ENCODE measurements at places on chromosomes 16 and 17.
A peak's percentile ranks its signal among the peaks of the same experiment; 100 is the strongest.

DNA sequence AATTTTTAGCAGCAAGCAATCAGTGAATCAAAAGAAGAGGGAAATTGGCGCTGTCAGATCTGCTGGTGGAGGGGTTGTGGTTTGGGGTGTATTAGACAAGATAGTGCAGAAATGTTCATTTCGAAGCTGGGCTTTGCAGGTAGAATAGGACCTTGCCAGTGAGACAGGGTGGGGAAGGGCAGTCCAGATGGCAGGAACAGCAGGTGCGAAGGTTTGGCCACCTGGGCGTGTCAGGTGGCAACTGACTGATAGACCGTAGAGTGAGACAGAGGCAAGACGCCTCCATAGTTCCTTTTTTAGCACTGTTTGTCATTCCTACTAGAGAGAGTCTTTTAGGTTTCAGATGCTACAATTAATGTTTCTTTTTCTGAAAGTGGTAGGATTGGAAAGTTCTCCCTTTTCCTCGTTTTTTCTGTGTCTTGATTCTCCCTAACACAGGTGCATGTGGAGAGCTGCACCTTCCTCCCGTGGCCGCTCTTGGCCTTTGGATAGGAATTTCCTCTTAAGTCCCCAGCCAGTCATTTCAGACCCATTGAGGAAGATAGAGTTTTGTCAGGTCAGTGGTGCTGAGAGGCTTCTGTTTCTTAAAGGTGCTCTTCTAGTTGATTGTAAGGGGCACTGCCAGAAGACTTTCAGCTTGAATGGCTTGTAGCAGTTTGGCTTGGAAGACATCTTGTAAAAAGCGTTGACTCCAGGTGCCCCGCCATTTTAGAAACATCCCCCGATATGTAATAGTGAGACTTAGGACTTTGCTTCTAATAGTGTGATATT is 315.6 kb downstream of the SNX29 start:
- DNase-seq = no peak

GRCh38 chr16:81946206-81946605 is 65.1 kb downstream of the SDR42E1 start:
- no peak for DNase-seq

GRCh38 chr17:75640556-75641119 is 7.4 kb downstream of the SMIM5 start:
- DNase-seq = no peak

GRCh38 chr17:33121756-33122155 is 130.1 kb downstream of the SPACA3 start:
- no peak for DNase-seq

DNA sequence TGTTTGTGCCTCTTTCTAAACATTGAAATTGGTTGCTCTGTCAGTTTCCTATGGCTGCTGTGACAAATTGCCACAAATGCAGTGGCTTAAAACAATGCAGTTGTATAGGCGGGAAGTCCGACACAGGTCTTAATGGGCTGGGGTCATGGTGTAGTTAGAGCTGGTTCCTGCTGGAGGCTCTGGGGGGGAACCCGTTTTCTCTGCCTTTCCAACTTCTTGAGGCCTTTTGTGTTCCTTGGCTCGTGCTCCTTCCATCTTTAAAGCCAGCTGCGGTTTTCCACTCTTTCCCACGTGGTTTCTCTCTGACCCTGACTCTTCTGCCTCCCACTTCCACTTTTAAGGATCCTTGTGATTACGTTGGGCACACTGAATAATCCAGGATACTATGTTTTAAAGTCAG is 12.5 kb downstream of the EPN2 start:
- DNase-seq = no peak

DNA sequence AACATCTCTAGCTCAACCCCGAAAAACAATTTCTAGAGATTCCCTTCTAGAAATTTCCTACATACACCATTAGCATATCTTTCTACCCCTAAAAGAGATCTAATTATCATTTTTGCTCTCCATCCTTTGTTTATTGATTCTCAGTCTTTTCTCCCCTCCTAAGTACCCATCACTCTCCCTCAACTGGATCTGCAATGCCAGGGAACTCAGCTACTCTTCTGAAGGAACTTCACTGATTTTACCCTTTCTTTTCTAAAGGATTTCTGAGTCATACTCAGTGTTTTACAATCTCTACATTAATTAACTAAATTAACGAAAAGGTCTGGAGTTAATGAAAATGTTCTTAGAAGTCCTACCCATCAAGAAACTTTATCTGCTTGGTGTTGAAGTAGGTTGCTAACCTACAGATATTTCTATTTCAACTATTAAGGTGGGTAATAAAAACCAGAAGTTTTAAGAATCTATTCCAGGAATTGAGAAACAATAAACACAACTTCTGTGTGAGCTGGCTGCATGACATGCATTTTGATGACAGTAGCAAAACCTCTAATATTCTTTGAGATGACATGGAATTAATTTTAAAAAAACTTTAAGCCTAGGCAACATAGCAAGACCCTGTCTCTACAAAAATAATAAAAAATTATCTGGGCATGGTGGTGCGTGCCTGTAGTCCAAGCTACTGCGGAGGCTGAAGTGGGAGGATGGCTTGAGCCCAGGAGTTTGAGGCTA is 13.6 kb downstream of the CREBBP start:
- DNase-seq = no peak

DNA sequence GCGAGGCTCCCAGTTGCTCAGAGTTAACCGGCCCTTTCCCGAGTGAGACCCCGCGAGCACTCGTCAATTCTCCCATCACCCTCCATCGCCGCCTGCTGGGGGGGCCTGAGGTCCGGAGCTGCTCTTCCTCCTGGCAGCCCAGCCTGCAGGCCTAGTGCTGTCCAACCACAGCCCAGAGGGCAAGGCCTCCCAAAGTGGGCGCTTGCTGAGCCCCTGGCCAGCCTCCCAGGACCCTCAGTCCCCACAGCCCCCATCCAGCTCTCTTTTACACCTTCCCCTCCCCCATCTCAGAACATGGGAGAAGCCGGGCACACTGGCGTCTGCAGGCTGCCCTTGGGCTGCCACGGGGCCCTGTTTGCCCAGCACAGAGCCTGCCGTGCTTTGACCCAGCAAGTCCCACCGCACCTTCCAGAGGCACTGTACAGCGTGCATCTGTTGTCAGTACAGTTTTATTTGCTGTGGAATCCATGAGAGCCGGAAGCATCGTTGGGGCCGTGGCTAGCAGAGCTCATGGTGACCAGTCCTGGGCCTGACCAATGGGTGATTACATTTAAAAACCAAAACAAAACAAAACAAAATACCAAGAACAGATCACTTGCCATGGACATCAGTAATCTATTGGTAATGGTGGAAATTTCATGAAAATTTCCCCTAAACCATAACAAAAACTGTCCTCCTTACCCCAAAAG is 96.1 kb upstream of the CBX4 start:
- no peak for DNase-seq

DNA sequence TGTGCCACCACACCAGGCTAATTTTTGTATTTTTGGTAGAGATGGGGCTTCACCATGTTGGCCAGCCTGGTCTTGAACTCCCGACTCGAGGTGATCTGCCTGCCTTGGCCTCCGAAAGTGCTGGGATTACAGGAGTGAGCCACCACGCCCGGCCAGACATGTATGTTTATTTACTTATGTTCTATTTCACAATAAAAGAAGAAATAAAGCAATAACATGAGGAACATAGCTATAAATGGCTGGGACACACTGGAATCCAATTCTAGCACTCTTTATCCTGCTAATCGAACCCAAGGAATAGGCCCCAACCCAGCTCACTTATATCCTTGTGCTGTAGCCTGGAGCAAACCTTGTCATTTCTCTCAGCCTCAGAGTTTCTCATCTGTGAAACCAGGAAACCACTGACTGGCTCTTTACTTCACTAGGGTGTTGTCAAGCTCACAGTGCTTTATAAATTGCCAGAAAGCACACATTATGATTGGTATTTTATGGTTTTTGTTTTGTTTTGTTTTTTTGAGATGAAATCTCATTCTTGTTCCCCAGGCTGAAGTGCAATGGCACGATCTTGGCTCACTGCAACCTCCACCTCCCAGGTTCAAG is 4.3 kb upstream of the ODAD4 start:
- DNase-seq = no peak

DNA sequence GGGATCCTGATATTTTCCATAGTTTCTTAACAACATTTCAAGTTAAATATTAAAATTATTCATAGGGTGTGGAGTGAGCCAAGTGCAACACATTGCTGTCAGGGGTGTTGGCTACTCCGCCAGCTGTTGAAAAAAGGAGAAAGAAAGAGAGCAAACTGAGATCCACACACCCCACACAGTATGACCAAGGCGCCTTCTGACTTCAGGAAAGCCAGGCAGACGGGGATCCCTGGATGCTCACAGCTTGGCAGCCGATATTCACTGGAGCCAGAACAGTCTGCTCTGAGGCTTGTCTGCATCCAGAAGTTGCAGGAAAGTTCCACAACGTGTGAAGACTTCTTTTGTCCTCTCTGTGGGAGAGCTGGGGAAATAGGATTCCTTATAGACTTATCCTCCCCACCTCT is 9.3 kb downstream of the CHD9NB start:
- no peak for DNase-seq

GRCh38 chr17:1627982-1628855 is at the start of gene SLC43A2:
Gene SLC43A2, minus strand, starts transcription at chr17:1628834. Its CDS starts 960 bp downstream, at chr17:1627874.
- peak; percentile 83 for DNase-seq

GRCh38 chr17:72173499-72174116 is 52.8 kb downstream of the SOX9 start:
- DNase-seq = no peak

DNA sequence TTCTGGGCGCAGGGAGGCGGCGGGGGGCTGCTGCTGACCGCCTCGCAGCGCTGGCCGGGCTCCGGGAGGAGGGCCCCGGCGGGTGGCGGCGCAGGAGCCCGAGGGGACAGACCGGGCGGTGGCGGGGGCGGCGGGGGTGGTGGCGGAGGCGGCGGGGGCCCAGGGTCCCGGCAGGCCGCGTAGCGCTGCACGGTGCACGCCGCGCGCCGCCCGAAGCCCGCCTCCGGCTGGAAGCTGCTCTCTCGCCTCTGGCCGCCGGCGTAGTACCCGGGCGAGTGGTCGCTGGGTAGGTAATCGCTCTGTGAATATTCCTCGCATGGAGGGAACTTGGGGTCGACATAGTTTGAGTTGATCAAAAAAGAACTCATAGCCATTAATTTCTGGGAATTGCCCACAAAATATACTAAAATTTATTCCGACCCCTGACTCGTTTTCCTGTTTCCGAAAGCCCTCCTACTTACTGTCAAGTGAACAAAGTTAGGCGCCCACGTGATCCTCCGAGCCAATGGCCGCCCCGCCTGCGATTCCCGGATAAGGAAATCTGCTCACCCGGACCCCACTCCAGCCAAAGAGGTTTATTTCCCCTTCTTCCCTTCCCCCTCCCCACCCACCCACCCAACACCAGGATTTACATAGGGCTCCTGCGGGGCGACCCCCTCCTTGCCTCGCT is at the start of gene HOXB4:
TSS of gene HOXB4 (minus strand) at position 405 of the 670 bp plus-strand sequence. CDS start at position 374, 31 bp downstream.
- peak; percentile 82 for DNase-seq

DNA sequence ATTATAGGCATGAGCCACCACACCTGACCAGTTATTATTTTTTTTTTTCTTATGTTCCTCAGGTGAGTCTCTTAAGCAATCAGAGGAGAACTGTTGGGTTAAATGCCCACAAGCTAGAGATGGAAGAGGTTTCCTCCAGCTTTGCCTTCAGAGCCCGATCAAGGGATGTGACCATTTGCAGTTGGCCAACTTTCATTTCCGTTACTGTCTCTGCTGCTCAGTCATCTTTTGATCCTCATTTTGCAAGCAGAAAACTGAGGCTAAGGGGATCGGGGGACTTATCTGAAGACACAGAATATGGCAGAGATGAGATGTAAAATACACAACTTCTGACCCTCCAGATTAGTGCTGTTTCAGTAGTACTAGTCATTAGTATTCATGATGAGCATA is 188.8 kb downstream of the RAB11FIP4 start:
- no peak for DNase-seq

GRCh38 chr17:42394838-42395237 is 6.6 kb upstream of the STAT3 start:
- DNase-seq = no peak

DNA sequence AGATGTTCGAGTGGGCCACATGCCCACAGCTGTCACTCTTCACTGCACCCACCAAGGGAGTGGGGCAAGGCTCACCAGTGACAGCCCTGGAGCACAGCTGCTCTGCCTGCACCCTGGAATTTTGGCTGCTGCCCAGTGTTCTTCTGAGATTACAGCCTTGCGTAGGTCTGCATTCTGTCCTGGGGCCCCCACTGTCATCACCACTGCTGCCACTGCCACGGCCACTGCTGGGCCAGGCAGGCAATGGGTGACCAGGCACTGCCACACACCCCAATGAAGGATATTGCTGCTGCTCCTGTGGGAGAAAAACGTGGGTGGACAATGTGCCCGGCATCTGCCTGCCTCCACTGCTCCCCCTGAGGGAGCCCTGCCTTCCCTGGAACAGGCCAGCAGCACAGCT is 1717.0 kb downstream of the TP53TG3F start:
- no peak for DNase-seq

- no peak for DNase-seq
These were observed 13.5 kb downstream of the KCTD2 start for GRCh38 chr17:75060434-75061054.

- no peak for DNase-seq
These were observed at the start of gene SSTR5 for GRCh38 chr16:1072526-1073261. Gene SSTR5, plus strand, starts transcription at chr16:1072747. Its CDS starts 6,122 bp downstream, at chr16:1078869.

- no peak for DNase-seq
These were observed 144.7 kb upstream of the HS3ST3A1 start for GRCh38 chr17:13746404-13746803.

DNA sequence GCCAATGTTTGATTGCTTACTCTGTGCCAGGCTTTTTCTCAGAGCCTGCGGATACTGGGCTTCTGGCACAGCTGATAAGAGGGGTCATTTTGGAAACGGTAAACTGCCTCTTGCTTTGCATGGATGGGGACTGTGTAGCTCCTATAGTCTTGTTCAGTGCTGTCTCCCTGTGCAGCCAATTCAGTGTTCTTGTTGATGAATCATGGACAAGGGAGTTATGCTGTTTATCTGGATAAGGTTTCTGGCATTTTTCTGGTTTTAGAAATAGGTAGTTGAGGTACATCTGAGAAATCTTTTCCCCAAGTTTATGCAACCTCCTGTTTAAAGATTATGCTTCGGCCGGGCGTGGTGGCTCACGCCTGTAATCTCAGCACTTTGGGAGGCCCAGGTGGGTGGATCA is 16.7 kb upstream of the TANGO6 start:
- DNase-seq = no peak

DNA sequence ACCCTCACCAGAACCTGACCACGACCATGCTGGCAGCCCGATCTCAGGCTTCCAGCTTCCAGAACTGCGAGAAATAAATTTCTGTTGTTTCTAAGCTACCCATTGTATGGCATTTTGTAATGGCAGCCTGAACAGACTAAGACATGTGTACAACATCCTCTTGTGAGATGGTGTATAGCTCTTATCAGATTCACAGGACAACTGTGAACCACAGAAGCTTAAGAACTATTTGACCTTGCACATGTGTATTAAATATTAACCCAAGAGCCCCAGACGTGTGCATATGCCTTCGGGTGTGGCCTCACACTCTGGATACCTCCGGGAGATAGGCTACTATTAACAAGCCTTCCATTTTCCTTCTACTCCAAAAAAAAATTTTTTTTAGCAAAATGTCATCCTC is 248.9 kb downstream of the SLC39A11 start:
- no peak for DNase-seq

- DNase-seq = no peak
These were observed 4.4 kb downstream of the TBX6 start for GRCh38 chr16:30087181-30087898.

GRCh38 chr16:2458887-2459646 is 842 bp upstream of the TEDC2 start:
- DNase-seq = no peak
